Aorta (tissue), 5 donors: ENCODE measurements at places on chromosomes 5 and 9. TPM values are rescaled to one million over a fixed set of nuclear protein-coding genes. Genes with fewer than 3 reads are reported as not detected.

GRCh38 chr9:33230756-33231622 lies 9.0 kb upstream of the SPINK4 start:
- DNase-seq: no peak

IRX4 gene
- not detected for total RNA-seq

DNA sequence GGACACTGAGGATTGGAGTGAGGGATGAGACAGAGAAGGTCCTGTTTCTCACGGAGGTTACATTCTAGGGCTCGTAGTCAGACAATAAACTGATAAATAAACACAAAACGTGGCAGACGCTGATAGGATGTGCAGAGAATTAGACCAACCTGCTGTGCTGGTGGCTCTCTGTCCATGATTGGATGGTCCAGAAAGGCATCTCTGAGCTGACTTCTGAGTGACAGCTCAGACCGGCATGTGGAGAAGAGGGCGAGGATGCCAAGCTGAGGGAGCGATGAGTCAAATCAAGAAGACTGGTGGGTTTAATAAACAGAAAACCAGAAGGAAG lies 132.3 kb upstream of the TAF11L2 start:
- DNase-seq: no peak

- DNase-seq: no peak
Measured at GRCh38 chr5:145375521-145375920, 459.6 kb downstream of the PRELID2 start.

IFNA10 gene
- not detected for total RNA-seq

DNA sequence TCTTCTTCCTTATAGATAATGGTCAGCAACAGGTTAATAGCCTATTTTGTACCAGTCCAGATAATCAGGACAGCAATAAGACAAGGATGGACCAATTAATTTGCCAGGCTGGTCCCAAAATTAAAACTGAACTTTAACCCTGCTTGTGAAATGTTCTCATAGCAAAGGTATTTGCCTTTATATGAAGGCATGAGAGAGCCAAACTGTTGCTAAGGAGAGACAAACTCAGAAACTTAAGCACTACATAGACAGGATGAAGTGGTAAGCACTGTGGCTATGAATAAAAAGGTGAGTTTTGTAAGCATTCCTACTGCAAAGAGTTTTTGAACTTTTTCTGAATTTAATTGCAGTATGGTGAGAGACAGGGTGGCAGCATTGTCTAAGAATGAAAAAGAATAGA lies 174.7 kb upstream of the PPP1R2B start:
- DNase-seq: no peak

ASPN gene
- 79.8 TPM for total RNA-seq

DNA sequence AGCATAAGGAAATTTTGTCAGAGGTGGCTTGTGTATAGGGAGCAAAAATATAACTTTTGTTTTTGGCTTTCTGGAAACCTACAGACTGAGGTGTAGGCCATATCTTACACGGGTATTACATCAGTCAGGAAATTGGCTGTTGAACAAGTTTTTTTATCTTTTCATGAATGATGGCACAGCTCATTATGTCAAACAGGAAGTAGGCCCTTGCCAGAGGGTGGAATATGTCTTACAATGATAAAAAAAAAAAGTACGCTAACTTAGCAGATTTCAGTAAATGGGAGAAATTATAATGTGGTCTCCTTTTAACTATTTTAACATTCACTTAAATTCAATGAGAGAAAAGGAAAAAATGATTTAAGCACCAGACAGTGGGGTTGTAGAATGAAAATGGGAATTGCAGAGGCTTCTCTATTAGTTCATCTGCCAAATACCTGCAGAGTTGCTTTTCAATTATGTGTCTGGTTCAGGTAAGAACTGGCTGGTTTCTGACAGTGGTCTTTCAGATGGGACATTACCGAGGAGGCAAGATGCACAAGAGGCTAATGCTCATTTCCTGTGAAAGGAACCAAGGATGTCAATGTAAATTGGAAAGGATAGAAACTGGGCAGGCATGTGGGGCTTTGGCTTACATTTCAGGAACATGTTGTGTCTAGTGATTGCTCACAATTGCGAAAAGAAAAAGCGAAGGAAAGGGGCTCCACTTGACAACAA lies 169.9 kb downstream of the NNT start:
- DNase-seq: no peak

GRCh38 chr9:116234081-116234480 lies 80.5 kb downstream of the PAPPA start:
- no peak for DNase-seq
